Fibroblast of skin of right biceps (primary cell): ENCODE measurements at places on chromosomes 7 and 10.

DNA sequence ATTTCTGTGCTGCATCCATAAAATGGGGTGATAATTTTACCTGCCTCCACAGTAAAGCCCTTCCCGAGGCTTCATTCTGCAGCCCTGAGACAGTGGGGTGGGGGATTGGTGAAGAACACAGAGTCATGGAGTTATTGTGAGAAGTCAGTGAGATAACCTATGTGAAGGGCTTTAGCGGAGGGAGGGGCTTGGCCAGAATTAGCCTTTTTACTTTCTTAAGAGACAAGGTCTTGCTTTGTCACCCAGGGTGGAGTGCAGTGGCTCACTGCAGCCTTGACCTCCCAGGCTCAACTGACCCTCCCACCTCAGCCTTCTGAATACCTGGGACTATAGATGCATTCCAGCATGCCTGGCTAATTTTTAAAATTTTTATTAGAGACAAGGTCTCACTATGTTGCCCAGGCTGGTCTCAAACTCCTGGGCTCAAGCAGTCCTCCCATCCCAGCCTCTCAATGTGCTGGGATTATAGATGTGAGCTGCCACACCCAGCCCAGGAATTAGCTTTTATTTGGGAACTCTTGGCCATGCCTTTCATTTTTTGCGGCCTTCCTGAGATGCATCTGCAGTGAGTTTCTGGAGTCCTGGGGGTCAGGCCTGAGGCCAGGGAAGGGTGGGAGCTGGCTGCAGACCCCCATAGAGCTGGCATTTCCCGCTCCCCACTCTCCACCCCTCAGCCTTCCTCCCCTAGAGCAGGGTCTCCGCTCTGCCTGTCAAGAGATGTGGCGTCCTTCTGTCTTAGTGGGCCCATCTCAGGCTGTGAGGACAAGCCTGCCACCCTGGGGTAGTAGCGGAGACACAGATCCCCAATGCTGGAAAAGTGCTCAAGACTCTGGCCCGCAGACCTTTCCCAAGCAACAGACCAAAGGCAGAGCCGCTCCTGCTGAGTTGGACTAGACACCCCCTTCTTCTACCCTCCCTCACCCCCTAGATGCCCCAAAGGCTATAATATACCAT lies 77.0 kb downstream of the ZMIZ1 start:
- no peak for DNase-seq

DNA sequence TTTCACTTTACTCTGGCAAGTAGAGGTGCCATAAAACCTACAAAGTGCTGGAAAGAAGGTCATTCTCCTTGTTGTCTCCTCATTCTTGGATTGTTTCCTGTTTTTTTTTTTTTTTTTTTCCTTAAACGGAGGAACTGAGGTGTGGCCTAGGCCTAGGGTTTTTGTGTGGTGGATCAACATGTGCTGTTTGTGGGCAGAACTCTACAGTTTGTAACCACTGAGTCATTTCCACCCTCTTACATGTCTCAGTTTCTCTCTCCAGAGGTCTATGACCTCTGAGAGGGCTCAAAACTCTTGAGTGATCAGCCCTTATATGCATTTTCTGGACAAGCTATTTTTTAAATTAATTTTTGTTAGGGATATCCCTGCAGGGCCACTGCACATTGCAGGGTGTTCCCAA lies 296.0 kb downstream of the PPP1R3A start:
- no peak for DNase-seq

GRCh38 chr10:33180390-33180789 lies 154.1 kb downstream of the NRP1 start:
- DNase-seq = peak; percentile 26

DNA sequence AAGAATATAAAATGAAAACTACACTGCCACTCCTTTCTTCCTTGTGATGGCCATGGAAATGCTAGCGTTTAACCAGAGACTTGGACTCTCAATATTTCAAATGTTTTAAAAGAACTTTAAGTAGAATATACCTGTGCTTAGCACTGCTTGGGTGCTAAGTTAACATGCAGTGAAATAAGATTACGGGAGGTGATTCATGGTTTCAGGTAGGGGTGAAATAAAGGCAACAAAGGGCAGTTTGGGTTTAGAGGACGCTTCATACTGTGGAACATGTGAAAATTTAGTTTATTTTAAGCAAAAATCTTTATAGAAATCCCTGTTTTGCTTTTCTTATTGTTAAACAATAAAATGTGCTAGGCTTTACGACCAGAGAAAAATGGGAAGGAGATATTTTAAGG lies 94.0 kb downstream of the PTPRZ1 start:
- no peak for DNase-seq

DNA sequence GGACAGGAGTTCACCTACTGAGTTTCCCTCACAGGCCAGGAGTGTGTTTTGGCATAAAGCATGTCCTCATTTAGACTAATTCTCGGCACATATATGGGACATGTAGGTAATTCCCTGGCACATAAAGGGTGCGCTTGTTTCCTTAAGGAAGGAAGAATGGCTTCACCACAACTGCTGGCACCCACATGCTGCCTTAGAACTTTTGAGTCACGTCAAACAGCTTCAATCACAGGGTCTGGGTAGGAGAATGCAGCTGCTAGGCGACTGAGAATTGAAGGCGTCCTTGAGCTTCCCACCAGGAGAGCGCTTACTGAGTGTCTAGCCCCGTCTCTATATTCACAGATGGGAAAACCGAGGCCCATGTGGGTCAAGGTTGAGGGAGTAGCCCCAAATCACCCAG lies 146.1 kb downstream of the CHN2 start:
- DNase-seq = no peak

- DNase-seq = peak; percentile 90
Measured at GRCh38 chr10:44125879-44126278, 259.0 kb downstream of the CXCL12 start.

DNA sequence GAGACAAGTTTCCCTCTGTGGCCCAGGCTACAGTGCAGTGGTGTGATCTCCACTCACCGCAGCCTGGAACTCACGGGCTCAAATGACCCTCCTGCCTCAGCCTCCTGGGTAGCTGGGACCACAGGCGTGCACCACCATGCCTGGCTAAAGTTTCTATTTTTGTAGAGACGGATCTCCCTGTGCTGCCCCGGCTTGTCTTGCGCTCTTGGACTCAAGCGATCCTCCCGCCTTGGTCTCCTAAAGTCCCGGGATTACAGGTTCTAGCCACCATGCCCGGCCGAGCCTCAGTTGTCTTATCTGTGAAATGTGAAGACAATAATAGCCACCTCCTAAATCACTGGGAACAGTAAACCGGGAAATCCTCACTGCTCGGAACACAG lies 88.1 kb downstream of the FOXL3 start:
- no peak for DNase-seq
